Stimulated activated CD8-positive, alpha-beta memory T cell treated with anti-CD3 and anti-CD28 coated beads, Interleukin-12 subunit alpha, Interleukin-12 subunit beta, amount 100 ng/mL, for 4 hours (primary cell): ENCODE measurements at places on chromosomes 7 and 10.

DNA sequence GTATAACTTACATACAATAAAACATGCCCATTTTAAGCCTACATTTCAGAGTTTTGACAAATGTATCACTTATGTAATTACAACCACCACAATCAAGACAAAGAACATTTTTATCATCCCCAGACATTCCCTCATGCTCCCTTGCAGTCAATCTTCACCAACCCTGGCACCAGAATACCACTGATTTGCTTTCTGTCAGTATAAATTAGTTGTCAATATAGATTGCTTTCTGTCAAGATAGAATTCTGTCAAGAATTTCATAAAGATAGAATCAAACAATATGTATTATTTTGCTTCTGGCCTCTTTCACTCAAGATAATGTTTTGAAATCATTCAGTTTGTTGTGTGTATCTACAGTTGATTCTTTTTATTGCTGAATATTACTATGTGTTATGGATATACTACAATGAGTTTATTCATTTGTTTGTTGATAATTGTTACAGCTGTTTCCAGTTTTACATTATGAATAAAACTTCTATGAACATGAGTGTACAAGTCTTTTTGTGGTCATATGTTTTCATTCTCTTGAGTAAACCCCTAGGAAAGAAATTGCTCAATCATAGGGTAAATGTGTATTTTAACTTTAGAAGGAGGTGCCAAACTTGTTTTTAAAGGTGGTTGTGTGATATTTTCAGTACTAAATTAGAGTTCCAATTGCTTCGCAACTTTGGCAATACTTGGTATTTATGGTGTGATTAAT is 56.9 kb downstream of the IFIT5 start:
- no peak for DNase-seq

DNA sequence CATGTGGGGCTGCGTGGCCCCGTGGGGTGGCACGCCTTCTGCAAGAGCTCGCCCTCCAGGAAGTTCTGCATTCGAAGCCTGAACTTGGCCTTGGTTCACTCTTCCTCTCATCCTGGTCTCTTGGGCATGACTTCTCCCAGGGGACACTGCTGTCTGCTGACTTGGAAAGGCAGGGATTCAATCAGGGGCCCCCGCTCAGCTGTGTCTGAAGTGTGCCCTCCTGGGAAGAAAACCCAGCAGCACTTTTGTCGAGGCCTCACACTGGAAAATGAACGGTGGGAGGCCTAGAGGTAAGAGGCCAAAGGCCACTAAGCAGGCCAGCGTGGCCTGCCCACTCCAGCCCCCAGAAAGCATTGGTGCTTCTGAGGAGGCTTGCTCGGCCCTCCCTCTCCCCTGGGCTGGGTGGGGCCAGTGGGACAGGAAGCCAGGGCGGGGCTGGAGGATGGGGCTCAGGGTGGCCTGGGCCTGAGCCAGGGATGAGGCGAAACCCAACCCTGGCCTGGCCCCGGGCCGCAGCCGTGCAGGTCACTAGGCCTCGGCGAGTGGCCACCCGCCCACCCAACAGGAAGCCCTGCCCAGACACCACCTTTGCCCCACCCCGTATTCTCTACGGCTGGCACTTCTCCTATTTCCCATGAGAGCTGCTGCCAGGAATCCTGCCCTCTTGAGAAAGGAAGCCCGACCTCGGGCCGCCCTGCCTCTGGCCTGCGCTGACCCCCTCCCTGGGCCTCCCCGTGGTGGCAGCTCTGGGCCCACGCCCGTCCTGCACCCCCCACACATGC is 81.1 kb downstream of the ZMIZ1 start:
- DNase-seq, result no peak

DNA sequence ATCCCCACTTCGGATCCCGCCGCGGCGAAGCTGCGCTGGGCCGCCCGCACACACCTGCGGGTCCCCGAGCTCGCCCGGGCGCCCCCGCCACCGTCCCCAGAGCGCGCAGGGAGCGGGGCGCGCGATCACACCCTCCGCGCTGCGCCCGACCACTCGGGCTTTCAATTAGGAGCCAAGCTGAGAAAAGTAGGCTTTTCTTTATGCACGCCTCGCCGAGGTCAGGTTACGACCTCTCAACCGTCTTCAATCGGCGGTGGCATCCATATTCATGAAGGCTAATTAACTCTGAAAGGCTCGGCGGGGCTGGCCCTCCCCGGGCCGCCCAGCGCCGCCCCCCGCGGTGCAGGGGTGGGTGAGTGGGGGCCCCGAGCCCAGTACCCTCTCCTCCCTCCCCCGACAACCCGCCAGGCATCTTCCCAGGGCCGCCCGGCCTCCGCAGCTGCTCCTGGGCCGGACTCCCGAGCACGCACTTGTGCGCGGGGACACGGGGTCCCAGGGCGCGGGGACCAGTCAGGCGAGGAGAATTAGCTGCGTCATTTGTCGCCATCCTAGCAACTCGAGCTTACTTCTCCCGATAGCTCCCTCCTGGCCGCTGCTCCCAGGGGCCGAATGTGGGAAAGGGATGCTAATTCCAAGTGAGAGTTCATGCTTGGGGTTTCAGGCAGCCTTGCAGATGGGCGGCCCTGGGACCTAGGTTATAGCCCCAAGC is 155.5 kb upstream of the LYZL2 start:
- peak; percentile 24 for DNase-seq

- no peak for DNase-seq
Measured at GRCh38 chr10:22690158-22690557, 24.2 kb downstream of the PIP4K2A start.

- DNase-seq, result no peak
Measured at GRCh38 chr7:106616708-106617051, 44.3 kb downstream of the CCDC71L start.

DNA sequence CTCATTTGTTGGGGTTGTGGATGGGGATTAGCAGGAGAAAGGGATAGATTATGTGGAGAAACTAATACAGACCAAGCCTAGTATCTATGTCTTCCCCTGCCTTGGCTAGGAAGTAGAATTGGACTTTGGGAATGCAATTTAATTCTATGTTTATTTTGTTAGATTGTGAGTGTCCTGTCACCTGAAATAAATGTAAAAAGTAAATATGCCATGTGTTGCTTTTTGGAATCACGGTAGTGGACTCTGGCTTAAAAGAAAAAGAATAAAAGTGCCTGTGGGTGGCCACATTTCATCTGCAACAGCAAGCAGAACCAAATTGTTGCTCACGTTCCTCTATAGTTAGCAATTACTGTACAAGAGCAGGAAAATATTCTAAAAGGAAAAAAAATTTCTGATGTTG is 42.3 kb downstream of the TET1 start:
- DNase-seq, result no peak

- no peak for DNase-seq
Measured at GRCh38 chr7:131052285-131052904, 275.3 kb upstream of the MKLN1 start.

GRCh38 chr7:153258686-153259085 is 499.1 kb downstream of the ACTR3B start:
- DNase-seq, result no peak

DNA sequence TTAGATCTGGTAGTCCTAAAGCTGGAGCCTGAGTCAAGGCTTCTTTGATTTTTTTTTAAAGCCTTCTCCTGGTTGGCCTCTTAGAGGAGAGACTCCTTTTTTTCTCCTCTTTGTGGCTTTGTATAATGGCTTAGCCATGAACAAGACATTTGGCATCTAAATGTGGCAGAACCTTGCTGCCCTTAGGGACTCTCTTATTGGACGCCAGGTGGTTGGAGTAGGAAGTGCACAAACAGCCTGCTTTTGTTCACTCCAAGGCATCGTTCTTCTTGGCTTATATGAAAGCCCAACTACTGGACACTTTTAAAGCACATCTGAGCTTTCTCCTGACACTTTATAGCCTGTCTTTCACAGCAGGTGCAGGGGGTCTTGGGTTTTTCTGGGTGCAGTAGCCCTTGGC is 25.0 kb downstream of the ZPBP start:
- no peak for DNase-seq

DNA sequence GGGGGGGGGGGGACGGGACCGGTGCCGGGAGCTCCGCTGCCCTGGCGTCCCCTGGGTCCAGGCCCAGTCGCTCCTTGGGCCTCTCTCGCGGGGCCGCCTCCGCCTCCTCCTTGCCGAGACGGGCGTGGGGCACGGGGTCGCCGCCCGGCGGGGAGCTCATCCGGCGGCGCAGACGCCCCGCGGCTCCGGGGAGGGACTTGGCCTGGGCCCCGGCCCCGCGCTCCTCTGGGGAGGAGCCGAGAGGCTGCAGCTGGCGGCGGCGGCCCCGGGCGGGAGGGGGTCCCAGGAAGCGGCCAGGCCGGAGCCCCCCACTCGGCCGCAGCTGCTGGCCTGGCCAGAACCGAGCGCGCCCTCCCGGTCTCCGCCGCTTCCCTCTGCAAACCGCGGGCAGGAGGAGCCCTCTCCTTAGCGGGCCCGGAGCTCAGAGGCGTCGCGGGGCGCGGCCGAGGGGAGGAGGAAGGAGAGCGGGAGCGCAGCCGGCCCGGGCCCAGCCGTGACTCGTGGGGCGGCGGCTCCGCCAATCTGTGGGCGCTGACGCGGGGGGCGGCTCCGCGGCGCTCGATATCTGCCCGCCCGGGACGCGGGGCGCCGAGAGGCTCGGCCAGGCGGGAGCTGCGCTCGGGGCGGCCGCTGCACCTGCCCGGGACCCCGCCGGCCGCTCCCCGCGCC is at the start of gene FAM20C:
TSS of gene FAM20C (plus strand) at position 591 of the 669 bp plus-strand sequence. CDS start 629 bp downstream, outside the sequence.
- peak; percentile 15 for DNase-seq

DNA sequence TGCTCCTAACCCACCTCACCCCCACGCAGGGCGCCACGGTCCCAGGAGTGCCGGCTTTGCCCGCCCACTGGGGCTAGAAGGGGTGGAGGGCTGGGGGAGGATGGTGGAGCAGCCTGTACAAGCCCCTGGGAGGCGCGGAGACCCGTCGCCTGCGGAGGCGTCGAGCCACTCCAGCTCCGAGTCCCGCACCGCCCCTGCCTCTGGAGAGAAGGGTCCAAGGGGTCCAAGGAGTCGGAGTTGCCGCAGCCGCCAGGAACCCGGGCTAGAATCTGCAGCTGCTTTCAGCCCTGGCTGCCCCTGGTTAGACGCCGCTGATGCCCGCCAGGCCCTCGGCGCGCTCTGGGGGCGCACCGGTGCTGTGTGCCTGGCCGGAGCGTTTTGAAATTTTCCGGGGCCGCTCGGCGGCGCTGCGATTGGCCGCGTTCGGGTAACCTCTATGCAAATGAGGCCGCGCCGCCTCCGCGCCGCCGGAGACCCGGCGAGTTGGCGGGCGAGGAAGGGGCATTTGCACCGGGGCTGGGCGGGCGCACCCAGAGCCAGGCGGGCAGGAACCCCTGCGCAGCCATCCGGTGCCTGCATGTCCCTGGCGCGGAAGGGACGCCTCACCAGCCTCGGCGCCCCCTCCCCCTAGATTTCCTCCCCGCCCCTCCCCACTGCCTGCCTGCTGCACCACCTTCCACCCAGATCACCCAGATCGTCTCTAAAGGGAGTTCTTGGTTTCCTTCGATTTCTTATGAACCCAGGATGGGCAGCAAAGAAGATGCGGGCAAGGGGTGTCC is at the start of gene HMX2:
TSS of gene HMX2 (plus strand) at position 502 of the 779 bp plus-strand sequence. CDS start at position 745, 243 bp downstream.
- DNase-seq, result no peak

DNA sequence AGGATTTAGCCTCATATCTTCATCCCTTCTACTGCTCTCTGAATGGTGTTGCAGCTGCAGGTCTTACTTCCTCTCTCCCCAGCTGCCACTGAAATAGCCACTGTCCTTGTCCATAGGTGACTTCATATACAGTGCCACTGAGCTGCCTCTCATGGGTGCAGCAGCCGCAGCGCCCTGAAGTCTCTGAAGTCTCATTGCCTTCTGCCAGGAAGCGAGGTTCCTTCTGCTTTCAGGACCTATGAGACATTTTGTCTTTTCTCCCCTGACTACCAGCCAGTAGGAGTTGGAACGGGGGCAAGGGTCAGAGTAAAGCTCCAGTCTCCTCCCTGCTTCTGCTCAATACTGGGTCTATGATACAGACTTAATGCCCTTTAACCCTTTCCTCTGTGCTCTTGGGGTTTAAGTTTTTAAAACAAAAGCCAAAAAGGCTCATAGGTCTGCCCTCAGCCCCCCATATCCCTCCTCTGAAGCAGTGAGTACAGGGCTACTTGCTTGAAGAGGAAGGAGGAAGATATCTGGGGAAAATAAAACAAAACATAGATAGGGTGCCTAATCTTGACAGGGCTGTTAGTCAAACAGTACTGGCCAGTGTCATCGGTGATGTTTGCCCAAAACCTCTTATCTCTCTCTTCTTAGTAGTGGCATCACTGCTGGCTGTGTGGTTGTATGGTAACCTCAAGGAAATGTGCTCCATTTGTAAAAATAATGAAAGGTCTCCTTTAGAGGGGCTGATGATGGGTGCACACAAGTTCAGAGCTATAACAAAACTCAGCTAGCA is 7.1 kb downstream of the PLCE1 start:
- no peak for DNase-seq
